Activated T-cell treated with anti-CD3 and anti-CD28 coated beads, Interleukin-2, amount 50 U/mL, for 72 hours (primary cell): ENCODE measurements at places on chromosomes 6 and 20.

- no peak for DNase-seq
These were observed 73.9 kb downstream of the GFOD1 start for GRCh38 chr6:13413466-13413862.

GRCh38 chr6:118881440-118882313, 12.3 kb upstream of the ASF1A start:
- DNase-seq: no peak

GRCh38 chr6:140105857-140106256, 731.4 kb upstream of the CITED2 start:
- no peak for DNase-seq

- peak; percentile 85 for DNase-seq
These were observed 35.4 kb upstream of the MAPK13 start for GRCh38 chr6:36094753-36095496.

DNA sequence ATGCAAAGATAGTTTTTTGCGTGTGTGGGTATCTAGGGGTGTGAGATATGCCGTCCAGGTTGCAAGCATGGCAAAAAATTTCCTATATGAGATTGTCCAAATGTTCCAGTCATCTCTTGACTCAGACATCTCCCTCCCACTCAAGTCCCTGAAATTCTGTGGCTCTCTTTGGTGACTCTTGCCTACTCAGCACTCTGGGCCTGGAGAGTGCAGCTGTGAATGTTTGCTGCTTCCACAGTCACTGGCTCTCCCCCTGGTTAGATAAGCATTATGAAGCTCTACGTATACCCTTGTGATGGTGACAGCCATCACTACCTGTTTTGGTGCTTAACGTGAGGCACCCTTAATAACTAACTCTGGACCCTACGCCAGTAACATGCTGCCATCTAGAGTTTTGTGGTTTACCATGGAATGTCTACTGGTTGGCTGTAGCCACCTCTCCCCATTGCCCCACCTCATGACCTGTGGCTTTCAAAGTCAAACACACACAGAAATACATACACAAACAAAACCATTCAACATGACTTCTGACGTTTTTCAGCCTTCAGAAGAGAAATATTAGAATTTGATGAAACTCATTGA, 621.9 kb upstream of the CITED2 start:
- no peak for DNase-seq

DNA sequence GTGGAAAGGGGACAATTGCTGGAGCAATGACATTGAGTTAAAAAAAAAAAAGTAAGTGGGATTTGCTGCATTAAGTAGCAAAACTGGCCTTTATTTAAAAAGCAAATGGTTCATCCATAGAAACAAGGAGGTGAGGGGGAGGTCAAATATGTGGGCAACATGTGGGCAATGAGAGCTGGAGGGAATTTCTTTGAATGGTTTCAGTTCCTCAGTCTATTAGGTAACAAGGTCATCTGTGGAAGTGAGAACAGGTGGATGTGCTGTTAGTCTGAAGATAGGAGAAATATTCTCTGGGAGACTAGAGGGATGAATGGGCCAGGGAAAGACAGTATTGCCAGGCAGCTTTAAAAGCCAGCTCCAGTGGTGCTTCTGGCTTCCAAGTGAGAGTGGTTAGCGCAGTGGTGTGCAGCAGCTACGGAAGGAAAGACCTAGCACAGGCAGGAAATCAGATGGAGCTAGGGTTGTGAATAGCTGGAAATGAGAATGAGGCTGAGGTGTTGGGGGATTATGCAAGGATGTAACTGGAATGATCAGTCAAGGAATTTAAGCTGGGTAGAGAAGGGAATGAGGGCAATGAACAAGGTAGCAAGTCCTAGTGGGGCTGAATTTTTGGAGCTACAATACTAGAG, 727.6 kb downstream of the PTPRT start:
- DNase-seq: no peak

- no peak for DNase-seq
These were observed 170.9 kb upstream of the AKAP12 start for GRCh38 chr6:151068761-151069312.

GRCh38 chr6:67411036-67411435, 1224.0 kb upstream of the ADGRB3 start:
- DNase-seq: no peak

- no peak for DNase-seq
These were observed 17.3 kb downstream of the BMP2 start for GRCh38 chr20:6784767-6785166.

DNA sequence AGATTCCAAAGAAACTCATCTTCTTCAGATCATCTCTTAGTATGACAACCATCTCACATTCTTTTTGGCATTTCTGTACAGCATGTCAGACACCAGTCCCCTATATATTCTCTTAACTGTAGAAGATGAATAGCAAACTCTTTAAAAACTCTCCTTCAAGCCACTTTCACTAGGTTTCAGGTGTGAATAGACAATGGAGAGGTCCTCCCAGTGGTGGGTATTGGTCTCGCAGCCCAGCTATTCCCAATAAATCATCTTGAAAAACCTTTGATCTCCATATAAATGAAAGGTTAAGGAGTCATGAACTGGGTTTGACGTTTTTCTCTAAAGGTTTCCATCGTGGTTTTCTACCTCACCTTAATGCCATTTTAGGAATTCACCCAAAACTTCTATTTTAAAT, 180.0 kb downstream of the GJA1 start:
- no peak for DNase-seq

GRCh38 chr6:41228096-41228495, at the start of gene TREML4:
Gene TREML4, plus strand, starts transcription at chr6:41228349. Its CDS starts 79 bp downstream, at chr6:41228428.
- no peak for DNase-seq

DNA sequence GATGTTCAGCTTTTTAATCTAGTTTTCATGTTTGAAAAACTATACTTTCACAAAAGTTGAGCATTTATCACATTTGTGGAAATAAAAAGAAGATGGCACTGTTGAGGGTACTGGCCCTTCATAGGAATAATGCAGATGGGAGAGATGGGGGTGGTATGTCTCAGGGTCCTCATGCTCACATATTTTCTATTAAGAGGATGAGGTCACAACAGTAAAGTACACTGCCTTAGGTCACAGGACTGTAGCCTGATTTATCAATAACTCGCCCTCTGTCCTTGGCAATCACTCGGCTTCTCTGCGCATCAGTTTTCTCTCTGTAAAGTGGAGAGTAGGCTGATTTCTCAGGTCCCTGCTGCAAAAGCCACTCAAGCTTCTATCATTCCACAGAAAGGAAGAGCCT, 55.9 kb downstream of the PPP1R3G start:
- no peak for DNase-seq

GRCh38 chr6:142686507-142686887, 258.5 kb downstream of the HIVEP2 start:
- DNase-seq: no peak

DNA sequence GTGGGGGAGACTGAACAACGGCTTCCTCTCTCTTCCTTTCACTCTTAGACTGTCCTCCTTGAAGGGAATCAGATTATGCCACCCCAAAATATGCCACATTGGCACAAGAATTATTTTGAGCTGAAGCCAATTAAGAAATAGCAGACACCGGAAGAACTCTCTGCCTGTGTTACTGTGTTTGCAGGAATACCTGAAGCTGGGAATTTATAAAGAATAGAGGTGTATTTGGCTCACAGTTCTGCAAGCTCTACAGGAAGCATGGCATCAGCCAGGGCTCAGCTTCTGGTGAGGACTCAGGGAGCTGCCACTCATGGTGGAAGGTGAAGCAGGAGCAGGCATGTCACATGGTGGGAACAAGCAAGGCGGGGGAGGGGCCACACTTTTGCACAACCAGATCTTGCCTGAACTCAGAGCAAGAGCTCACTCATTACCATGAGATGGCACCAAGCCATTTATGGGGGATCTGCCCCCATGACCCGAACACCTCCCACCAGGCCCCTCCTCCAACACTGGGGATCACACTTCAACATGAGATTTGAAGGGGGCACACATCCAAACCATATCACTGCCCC, 46.0 kb downstream of the PCNA start:
- peak; percentile 10 for DNase-seq

DNA sequence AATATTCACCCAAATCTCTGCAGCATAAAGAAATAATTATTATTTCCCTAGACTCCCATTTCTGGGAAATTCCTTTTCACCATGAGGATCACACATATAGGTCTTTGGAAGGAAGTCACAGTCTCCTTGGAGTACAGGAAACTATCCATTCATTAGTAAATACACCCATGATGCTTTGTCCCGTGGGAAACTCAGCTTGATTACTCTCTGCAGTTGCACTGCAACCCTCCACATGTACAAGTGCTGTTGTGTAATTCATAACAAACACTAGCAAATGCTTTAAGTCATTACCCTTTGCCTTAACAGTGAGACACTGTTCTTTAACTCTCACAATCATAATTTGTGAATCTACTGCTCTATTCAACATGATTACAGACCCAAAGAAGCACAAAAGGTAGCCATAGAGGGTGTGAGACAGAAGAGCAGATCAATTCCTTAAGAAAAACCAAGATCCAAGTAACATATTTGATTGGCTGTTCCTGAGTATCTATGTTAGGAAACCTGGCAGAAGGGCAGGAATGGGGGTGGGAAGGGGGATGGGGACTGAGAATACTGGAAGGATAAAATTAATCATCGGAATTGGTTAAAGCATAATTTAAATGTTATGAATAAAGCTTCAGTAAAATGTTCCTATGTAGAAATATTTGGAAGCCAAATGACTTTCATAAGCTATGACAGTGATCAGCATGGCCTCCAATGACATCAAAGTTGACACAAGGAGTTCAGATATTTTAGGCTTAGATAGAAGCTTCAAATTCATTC, 268.0 kb downstream of the HACE1 start:
- DNase-seq: no peak

- no peak for DNase-seq
These were observed 6.1 kb upstream of the NANP start for GRCh38 chr20:25629816-25630499.

- DNase-seq: no peak
These were observed 13.9 kb upstream of the CD164 start for GRCh38 chr6:109396046-109396718.
